ENCODE measurements at places on chromosomes 7 and 10.

DNA sequence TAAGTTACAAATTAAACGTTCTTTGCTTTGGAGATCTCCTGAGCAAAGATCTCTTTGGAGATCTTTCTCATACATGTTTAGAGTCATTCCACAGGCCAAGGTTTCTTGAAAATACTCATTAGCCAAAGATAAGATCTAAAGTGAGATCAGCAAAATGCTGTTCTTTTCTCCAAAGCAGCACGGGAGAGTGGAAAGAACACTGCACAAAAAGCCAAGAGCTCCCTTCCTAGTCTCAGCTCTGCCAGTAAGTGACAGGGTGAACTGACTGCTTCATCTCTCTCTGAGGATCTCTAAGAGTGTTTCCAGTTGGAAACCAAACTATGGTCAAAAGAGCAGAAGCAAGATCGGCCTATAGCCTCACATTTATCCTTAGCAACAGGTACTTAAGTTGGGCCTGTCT is 168.4 kb upstream of the ASAH2 start:
- no peak for DNase-seq

DNA sequence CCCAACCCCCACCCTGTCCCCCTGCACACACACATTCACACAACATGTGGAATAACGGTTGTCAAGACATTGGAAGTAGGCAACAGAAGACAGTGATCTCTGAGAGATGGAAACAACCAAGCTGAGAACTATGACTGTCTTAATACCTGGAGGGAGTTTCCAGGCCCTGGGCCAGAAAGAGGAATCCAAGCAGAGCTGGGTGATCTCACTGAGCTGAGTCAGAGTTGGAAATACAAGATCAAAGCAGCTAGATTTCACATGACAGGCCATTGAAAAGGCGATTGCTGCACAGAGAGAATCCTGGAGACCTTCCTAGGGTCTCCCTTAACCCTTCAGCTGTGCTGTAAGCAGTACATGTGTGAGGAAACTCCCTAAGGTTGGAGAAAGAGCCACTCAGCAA is 165.8 kb upstream of the PRSS1 start:
- peak; percentile 9 for DNase-seq

GRCh38 chr10:14873090-14873760 is 5.4 kb upstream of the SUV39H2 start:
- no peak for DNase-seq

- no peak for DNase-seq
Measured at GRCh38 chr7:69213878-69214277, 384.4 kb upstream of the AUTS2 start.

GRCh38 chr10:75350791-75351190 is 50.8 kb downstream of the ZNF503 start:
- no peak for DNase-seq

DNA sequence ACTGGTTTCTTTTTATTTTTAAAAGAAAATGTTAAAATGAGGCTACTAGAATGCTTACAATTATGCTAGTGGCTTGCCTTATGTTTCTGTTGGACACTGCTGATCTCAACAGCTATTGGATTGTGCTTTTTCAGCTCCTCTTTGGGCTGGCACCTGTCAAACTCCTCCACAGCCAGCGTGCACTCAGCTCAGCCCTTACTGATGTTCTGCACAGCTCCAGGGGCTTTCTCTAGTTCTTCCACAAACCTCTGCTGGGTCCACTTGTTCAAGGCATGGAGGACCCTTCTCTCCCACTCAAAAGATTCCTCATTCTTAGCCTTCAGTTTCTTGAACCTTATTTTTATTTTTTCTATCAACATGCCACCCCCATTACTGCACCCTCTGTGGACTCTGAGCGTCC is 96.0 kb downstream of the VIPR2 start:
- DNase-seq = no peak

GRCh38 chr7:24908166-24908565 is 71.8 kb downstream of the OSBPL3 start:
- no peak for DNase-seq

- DNase-seq = no peak
Measured at GRCh38 chr10:1425879-1426278, 311.4 kb downstream of the ADARB2 start.

- no peak for DNase-seq
Measured at GRCh38 chr10:13801156-13801906, 214.6 kb downstream of the PRPF18 start.

- no peak for DNase-seq
Measured at GRCh38 chr10:112214298-112214926, 30.8 kb upstream of the GPAM start.

- no peak for DNase-seq
Measured at GRCh38 chr7:31413766-31414165, 73.2 kb upstream of the NEUROD6 start.

DNA sequence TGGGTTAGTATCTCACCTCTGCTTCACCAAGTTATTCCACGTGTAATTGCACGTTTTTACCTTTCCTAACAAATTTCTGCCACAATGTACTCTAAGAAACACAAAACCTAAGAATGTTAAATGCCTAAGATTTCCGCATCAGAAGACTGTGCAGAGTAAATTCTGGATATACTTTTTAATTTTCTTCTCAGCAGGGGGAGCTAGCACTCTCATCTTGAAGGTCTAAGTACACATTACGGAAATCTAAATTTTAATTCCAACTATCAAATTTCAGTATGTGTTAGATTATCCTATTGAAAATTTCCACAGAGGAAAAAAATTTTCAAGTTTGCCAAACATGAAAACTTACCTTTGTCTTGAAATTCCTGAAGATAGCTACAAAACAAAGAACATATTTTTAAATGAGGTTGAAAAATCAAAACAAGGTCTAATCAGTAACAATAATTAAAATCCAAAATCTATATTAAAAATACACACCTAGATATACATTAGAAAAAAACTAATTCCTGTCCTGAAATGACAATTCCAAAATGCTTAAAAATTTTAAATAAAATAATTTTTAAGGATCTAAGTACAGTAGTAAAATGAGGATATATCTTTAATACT is 10.5 kb downstream of the SKAP2 start:
- DNase-seq = no peak

DNA sequence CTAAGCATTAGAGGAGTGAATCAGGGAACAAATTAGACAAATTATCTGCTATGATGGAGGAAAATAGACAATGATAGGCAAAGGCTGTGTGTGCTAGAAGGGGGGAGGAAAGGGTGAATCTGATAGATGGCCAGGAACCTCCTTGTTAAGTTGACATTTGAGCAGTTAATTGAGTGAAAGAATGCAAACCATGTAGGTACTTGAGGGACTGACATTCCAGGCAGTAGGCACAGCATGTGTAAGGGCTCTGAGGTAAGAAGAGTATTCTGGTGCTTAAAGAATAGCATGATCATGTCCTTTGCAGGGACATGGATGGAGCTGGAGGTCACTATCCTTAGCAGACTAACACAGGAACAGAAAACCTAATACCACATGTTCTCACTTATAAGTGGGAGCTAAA is 48.6 kb upstream of the TES start:
- DNase-seq = no peak

DNA sequence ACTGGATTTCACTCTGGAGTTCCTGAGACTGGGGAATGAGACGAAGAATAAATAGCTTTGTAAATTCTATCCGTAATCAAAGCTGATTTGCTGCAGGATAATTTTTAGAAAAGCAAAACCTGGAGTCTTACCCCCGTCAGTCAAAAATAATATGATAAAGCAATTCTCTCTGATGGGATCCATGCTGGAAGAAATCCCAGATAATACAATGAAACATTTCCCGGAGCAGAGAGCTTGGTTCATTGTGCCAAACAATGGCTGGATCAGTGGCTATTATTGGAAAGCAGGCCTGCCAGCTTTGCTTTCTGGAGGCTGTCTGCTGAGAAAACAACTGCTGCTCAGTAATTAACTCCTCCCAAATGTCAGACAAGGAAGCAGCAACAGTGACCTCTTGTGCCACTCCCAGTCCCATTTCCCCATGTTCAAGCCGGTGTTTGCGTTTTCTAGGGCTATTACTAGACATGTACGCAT is 609.4 kb upstream of the PCDH15 start:
- no peak for DNase-seq

- no peak for DNase-seq
Measured at GRCh38 chr7:123666492-123666891, 10.8 kb downstream of the LMOD2 start.

DNA sequence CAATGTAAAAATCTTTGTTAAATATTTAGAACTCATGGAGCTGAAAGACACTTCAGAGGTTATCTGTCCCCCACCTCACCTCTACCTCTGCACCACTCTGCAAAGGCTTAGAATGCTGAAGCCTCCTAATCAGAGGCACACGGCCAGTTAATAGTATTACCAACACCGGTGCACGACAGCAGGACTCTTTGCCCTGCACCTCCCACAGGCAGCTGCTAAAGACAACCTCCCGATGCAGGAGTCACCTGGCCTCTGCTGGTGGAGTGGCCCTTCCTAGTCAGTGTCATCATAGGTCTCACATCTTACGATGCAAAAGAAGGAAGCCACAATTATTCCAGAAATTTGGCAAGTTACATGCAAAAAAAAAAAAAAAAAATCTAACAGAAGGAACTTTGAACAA is 66.6 kb upstream of the MGMT start:
- no peak for DNase-seq

- no peak for DNase-seq
Measured at GRCh38 chr10:92527716-92528115, 46.2 kb downstream of the IDE start.

DNA sequence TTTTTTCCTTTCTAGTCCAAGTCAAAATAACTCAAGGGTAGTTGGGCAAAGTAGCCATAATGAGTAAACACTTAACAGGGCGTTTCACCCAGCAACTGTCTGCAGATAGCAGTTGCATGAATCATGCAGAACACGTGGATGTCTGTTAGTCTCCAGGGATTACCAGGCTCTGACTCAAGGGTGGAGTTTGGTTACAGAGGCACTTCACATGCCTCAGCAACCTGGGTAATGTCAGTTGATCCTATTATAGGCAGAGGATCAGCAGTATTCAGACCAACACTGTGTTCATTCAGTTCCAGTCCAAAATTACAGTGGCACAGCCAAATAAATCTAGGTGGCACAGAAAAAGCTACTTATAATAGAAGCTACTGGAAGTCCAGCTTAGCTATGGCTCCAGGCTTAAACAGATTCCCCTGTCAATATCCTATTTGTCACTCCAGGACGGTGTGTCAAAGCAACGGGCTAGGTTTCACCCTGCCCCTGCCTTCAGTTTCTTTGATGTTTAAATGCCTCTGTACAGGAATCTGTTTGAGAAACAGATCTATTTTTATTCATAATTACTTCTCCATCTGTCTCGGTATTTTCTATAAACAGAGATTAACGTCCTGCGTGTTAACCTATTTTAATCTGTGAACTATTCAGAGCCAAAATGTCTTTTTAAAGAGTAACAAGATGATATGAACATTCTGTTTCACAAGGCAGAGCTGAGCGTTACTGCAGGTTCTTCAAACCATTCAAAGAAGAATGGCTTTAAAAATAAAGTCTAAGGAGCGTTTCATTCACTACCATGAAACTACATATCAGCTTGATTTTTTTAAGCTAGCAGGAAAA is 162.6 kb upstream of the AKR1E2 start:
- peak; percentile 18 for DNase-seq

GRCh38 chr10:44013981-44014380 is 365.3 kb upstream of the ZNF32 start:
- DNase-seq = no peak

DNA sequence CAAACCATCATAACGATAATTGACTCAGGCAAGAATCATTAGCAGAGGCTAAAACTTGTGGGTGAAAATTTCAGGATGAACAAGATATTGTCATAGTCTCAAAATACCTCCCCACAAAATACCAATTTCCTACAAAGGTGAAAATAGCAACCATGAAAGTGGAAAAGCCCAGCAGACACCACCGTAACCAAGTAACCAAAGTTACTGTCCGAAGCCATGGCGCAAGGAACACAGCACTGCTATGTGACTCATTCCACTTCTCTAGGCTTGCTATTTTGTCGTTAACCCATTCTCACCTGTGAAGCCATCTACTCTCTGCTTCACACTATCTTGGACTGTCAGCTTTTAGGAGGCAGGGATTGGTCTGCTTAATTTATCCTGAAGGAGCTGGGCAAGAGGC is 113.8 kb upstream of the CACUL1 start:
- DNase-seq = no peak

GRCh38 chr10:11145495-11145855 is 127.8 kb downstream of the CELF2 start:
- peak; percentile 74 for DNase-seq

- no peak for DNase-seq
Measured at GRCh38 chr10:70786799-70787415, 1.7 kb upstream of the TBATA start.

DNA sequence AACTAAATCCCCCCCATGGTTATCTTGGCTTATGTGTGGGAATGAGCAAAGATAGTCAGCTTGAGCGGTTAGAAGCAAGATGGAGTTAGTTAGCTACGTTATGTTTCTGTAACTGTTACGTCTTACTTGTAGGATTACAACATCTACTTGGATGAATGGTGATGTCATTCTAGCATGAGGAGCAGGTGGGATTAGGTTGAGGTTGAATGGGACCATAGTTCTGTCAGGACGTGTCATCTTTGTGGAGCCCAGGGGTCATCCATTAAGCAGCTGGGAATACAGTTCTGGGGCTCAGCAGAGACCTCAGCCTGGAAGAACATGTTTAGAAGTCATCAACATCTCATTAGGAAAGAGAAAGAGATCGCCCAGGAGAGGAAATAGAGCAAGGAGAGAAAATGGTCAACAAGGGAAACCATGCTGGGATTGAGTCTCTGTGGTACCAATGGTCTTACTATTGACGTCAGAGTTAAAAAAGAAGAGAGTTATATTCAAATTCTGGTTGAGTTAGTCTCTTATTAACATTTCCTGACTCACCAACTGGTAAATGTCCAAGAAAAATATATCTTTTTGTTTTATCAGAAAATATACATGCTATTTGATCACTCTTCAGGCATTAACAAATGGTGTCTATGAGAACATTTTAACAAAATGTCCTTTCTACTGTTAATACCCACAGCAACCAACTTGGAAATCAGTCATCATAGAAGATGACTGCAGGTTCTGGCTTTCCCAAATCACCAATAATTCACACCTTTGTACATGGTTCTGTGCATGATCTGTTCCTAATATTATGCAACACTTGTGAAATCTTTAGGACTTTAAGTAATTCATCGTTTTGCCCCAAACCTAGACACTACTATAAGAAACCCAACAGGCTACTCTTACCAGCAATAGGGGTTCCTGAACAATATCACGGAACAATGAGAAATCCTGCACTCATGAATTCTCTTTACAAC is 96.9 kb downstream of the KIAA1217 start:
- DNase-seq = no peak

GRCh38 chr7:149027611-149028345 is 527 bp downstream of the PDIA4 start:
- DNase-seq = no peak

- DNase-seq = no peak
Measured at GRCh38 chr7:92332782-92333181, 87.0 kb downstream of the ANKIB1 start.

Data from CD4-positive, alpha-beta T cell treated with Interferon gamma for 1 hour (primary cell).